ENCODE measurements at places on chromosomes 16 and 17. TPM values are rescaled to one million over a fixed set of nuclear protein-coding genes. Genes with fewer than 3 reads are reported as not detected.

- no peak for DNase-seq
Observed at GRCh38 chr17:49908782-49909714, 59.9 kb upstream of the DLX4 start.

- no peak for DNase-seq
Observed at GRCh38 chr17:79613195-79613772, 2.4 kb upstream of the RBFOX3 start.

Gene SPNS2
- total RNA-seq = 9.1 TPM

- DNase-seq = no peak
Observed at GRCh38 chr16:69476920-69477443, 52.6 kb downstream of the CYB5B start.

Gene MAP3K14
- total RNA-seq = 10.1 TPM

DNA sequence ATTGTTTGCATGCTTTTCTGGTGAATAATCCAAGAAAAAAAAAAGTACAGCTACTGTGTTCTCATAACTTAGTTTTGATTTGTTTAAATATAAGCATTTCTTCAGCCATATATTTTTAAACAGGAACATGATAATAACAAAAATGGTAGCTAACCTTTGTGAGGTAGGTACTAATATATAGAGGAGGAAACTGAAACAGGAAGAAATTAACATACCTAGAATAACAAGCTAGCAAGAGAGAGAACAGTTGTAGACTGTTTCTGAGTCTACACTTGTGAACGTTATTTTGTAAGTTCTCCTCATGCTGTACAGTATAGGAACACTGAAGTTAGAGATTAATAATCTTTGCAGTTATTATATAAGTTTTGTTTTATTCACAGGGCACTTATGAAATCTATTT, 49.3 kb downstream of the NSRP1 start:
- no peak for DNase-seq

Gene ZCCHC14
- 45.6 TPM for total RNA-seq

DNA sequence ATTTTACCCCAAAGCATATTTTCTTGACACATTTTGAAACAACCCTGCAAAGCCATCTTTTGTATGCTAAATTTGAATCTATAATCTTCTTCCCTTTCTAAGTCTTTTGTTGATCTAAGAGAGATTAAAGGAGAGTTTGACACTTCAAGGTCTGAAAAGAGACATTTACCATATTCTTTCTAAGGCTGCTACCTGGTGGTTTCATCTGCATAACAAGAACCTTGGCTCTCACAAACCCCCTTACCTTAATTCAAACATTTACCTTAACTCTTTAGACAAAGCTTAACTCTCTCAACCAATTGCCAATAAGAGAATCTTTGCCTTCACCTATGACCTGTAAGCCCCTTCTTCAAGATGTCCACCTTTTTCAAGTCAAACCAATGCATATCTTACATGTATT, 1143.6 kb downstream of the CDH11 start:
- DNase-seq = no peak

Gene GSG1L
- total RNA-seq = 5.9 TPM

DNA sequence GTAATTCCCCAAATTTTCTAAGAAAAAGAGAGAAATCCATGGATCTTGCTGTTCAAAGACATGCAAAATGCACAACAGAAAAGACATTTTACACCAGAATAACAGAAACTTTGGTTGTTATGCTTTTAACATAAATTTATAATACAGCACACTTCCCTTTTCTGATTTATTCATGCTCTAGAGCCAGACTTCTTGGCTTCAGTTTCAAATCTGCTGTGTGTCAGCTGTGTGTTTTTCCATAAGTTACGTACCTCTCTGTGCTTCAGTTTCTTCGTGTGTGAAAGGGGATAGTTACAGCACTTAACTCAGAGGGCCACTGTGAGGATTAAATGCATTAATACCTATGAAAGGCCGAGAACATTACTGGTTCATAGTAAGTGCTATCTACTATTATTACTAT, 6.8 kb upstream of the CCL3L1 start:
- no peak for DNase-seq

Gene KIF18B
- 2.0 TPM for total RNA-seq

Gene PLEKHM1
- 134 TPM for total RNA-seq

- no peak for DNase-seq
Observed at GRCh38 chr16:48395375-48395774, 10.2 kb upstream of the SIAH1 start.
